AG09309 (cell line): ENCODE measurements at places on chromosomes 16 and 17.

DNA sequence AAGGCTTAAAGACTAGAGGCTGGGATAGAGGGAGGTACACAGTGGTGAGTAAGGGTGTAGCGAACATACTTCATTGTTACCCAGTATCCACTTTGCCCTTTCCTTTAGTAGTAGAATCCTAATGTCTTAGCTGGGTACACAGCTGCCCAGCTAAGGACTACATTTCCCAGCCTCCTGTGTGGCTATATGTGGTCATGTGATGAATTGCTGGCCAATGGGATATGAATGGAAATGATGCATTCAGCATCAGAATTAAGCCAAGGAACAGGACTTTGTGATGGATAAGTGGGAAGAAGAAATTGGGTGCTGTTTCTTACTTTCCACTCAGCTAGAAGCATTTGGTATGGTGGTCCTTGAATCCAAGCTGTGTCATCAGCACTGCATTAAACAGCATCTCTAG is 55.9 kb downstream of the FOXL1 start:
- DNase-seq, result no peak

DNA sequence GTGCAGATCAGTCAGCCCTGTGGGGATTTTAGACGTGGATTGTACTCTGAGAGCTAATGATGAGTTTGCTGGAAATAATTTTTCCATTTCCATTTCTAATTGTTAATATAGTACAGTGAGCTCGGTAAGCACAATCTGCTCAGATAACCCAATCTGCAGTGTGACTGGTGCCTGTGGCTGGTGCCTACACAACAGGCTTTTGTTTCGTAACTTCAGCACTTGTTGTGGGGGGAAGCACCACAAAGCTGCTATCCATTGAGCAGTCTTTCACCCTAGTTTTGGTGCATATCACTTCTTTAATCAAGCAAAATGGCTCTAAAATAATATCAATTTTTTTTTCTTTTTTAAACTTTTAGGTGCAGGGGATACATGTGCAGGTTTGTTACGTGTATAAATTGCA is 534.9 kb upstream of the HSBP1 start:
- DNase-seq, result no peak

GRCh38 chr17:72514891-72515290 is 394.1 kb downstream of the SOX9 start:
- no peak for DNase-seq

DNA sequence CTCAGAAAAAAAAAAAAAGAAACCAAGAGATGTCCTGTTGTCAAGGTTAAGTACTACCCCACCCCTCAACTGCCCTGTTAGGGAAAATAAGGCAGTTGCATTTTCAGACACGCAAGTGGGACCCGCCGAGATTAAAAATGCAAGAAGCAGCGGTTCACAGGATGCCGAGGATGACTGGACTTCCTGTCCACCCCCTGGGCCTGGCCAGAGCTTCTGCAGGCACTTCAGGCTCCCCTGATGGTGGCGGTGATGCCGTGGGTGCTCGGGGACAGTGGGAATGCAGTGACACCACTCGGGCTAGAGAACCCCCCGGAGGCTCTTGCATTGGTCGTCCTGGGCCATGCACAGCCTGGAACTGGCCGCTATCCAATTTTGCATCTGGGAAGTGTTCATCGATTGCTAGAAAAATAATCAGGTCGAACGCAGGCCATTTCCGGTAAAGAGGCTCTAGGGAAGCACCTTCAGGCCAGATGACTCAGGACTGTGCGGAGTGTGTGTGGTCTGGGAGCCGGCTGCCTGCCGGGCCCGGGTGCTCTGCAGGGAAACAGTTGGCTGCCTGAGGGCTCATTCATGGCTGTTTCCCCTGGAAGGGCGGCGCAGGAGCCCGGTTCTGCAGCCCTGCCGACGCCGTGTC is 13.4 kb upstream of the CRISPLD2 start:
- peak; percentile 42 for DNase-seq

DNA sequence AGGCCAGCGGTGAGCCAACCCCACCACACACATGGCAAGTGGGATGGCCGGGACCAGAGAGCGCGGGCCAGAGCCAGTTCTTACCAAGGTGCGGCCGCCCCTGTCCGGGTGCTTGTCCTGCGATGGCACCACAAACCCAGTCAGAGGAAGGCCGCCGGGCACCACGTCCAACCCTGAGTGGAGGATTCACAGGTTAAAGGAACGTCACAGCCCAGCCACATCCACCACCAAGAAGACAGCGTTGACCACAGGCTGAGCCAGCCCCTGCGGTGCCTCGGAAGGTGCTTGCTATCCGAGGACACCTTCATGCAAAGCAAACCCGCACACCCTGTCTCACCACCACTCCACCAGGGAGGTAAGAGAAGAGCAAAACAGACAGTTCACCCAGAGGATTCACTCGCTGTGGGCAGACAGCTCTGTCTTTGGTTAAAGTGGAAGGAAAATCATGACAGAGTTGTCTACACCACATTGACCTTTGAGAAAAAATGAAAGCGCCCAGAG is 15.8 kb downstream of the SLX4 start:
- DNase-seq, result no peak

DNA sequence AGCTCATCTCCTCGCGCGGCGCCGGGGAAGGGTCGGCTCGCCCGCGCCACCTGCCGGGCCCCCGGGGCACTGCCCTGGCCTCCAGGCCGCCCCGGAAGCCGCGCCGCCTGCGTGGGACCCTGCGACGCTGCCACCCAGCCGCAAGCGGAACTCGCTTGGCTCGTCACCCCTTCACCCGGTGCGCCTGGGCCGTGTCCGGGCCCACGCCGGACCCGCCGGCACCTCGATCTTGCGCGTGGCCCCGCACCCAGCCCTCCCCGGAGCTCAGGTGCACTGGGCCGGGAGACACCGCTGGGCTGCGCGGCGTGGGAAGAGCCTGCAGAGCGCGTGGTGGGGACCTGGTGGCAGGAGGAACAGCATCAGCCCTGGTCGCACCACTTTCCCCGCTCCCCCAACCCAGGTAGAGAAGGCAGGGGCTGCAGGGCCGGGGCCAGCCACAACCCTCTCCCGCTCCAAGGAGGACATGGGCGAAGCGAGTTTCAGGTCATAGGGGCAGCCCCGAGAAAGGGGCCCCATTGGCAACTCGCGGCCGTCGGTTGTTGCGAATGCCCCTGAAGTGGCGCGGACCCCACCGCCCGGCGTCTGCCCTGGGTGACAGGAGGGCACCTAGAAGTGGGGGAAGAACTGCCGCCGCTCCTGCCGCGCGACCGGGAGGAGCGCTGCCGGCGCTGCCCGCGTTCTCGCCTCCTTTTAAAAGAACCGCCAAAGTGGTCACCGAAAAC is 363 bp upstream of the MIF4GD start:
- DNase-seq, result no peak

DNA sequence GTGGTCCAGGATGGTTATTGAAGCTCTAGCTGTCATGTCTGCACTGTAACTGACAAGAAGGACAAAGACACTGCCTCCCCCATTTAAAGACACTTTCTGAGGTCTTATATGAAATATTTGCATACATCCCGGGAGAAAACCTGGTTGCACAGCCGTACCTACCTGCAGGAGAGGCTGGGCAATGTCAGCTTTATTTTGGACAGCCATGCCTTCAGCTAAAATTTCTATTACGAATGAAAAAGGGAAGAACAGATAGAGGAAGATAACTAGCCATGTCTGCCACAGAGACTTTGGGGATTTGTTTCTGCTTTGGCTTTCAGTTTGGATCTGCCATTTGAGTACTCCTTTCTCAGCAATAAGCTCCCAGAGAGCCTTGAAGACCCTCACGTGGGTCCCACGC is 19.0 kb downstream of the SLC7A6 start:
- no peak for DNase-seq
